ENCODE measurements at places on chromosomes 6 and 20.

DNA sequence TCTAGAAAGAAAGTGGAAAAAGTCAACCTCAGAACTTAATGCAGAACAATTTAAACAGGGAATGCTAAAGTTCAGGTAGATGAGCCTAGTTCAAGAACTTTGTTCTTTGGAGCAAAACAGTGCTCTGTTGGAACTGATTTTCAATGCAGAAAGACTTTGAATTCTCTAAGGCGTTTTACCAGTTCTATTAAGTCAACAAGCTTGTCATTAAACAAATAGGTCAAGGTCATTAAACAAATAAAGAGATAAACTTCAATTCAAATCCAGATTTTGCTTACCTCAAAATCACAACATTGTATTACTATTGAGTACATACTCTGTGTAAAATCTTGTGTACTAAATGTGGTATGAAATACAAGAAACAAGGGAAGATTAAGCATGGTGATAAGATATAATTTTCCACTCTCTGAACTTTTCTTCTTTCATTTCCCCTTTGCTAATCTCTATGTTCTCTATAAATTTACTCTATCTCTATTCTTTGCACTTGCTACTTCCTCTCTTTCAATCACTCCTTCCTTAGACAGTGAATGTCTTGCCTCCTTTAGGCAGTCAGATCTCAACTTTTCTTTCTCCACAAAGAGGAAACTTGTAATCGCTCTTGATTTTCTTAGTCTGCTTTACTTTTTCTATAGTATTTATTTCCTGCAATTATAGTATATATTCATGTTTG lies 160.8 kb upstream of the KHDRBS2 start:
- DNase-seq, result no peak

DNA sequence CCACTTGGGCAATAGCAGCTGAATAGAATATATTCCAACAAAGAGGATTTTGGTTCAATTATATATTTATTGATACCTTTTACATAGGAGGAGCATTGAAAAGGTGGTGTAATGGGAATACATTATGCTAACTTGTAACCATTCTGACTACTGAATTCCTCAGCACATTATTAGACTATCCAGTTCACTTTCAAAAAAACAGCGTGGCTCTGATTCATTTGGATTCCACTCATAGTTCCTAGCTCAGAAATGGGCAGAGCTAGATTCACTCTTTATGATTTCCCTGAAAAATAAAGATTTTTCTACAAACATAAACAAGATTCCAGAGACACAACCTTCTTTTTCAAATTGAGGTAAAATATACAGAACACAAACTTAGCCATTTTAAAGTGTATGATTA lies 9.2 kb upstream of the TRERF1 start:
- DNase-seq, result no peak

DNA sequence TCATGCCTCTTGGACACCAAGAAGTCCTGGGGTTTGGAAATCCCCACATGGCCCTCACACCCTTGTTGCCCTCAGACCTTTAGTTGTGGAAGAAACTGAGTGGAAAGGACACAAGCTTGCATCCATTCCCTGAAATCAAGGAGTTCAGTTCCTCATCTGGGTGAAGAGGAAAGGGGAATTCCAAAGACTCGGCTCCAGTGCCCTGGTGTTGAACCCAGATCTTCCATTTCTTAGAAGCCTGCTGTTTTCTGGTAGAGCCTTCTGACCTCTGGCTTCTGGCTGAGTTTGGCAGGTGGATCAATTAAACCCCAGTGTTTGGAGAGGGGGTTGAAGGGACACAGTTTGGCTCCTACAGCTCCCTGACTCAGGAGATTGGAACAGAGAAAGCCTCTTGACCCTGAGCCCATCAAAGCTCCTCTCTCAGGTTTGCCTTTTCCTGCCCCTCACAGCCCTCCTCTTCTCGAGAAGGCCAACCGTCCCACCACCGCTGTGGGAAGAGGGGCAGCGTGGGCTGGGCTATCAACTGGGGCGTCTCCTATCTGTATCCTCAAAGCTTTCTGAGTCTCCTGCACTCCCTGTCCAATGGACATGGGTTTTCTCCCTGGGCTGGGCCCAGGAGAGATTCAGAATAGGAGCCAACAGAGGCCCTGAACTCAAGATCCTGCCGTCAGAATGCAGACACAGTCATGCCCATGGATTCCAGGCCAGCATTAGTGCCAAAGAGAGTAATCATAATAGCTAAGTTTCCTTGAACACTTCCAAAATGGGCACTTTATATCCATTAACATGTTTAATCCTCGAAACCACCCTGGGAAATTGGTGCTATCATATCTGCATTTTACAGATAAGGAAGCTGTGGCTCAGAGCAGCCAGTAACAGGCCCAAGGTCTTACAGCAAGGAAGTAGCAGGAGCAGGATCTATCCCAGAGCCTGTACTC lies 146.2 kb downstream of the VEGFA start:
- DNase-seq, result no peak

- no peak for DNase-seq
Measured at GRCh38 chr20:10686356-10687133, 12.7 kb upstream of the JAG1 start.

GRCh38 chr20:46774943-46775560 lies 65.6 kb downstream of the SLC2A10 start:
- DNase-seq, result no peak

- DNase-seq, result no peak
Measured at GRCh38 chr20:50399917-50400704, 110.1 kb upstream of the PTPN1 start.

GRCh38 chr6:21726676-21727075 lies 133.1 kb downstream of the SOX4 start:
- no peak for DNase-seq

GRCh38 chr6:106747139-106747538 lies 117.8 kb downstream of the QRSL1 start:
- DNase-seq, result no peak

DNA sequence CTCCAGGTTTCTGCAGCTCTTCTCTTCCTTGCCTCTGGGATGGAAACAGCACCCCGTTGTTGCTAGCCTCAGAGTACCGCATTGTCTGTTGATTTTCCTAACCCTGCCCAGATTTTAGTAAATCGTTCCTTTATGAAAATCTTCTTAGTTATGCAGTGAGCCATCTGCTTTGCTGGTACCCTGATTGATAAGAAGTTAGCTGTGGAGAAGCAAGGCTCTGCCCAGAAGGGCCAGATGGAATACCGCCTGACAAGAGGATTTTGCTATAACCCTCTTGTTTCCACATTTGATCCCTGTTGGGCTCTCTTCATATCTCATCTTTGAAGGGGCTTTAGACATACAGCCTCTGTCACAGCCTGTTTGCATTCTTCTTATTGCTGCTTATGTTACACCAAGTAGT lies 229.0 kb downstream of the CDKAL1 start:
- DNase-seq, result no peak

DNA sequence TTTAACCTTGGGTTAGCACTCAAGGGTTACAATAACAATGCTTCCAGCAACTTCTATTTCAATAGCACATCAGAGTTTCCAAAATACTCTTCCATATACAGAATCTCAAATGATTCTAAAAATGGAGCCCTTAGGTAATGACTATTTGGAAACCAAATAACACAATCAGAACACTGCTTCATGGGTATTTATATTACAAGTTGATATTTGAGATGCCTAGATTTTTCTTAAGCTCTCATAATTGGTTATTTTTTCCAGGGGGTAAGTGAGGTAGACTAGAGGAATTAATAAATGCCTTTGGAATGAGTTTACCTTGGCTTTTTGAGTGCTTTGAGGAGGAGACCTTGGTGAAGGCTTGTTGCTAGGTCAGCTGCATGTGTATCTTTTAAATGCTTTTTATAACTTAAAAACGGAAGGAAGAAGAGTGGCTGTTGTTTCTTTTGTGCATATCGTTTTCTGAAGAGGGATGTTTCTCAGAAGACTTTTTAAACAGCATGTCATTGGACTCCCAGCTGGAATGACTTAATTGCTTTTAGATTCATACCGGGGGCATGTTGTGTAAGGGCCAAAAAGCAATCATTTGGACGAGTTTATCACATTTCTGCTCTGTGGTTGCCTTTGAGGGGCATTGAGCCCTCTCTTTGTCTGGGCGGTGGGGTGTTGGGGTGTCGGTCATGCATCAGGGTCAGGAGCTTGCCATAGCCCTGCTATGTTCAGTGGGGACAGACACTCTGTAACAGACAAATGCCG lies 186.0 kb downstream of the DTNBP1 start:
- no peak for DNase-seq
